NCI-H2081 treated with DMSO at 0.1 percent for 48 hours (cell line): ENCODE measurements at places on chromosomes 12 and 14.

DNA sequence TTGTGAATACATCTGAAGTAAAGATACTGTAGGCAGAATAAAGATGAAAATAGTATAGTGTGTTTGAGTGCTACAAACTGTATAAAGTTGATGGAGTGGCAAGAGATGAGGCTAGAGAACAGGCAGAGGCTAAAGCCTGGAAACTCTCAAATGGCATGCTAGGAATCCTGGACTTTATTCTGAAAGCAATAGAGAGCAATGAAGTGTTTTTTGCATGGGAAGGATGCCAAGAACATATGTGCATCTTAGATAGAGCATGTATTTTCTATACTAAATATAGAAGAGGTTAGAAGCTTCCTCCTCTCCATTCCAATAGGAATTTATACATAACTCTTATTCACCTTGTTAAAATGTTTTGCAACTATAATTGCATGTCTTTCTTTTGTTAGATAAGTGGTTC is 86.3 kb upstream of the TMTC2 start:
- DNase-seq, result no peak

- DNase-seq, result no peak
Measured at GRCh38 chr12:20486233-20486632, 117.9 kb downstream of the PDE3A start.

GRCh38 chr14:39974036-39974435 is 541.8 kb upstream of the FBXO33 start:
- DNase-seq, result no peak

- DNase-seq, result no peak
Measured at GRCh38 chr12:68279227-68280054, 26.0 kb upstream of the IL22 start.

- no peak for DNase-seq
Measured at GRCh38 chr14:97319691-97320090, 522.5 kb downstream of the VRK1 start.

DNA sequence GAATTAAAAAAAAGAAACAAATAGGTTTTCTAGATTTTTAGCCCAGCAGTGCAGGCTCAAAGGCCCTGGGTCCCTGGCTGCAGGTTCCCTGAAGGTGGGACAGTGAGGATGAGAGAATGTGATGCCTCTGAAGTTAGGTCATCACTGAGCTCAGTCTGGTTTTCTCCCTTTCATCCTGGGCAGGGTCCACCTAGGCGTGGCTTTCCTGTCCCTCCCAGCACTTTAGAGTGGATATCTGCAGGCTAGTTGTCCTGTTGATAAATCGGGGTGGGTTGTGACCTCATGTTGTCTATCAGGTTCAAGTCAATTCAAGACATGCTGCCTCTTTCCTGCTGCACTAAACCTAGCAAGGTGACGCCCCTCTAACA is 60.9 kb downstream of the MAP1LC3B2 start:
- DNase-seq, result no peak

DNA sequence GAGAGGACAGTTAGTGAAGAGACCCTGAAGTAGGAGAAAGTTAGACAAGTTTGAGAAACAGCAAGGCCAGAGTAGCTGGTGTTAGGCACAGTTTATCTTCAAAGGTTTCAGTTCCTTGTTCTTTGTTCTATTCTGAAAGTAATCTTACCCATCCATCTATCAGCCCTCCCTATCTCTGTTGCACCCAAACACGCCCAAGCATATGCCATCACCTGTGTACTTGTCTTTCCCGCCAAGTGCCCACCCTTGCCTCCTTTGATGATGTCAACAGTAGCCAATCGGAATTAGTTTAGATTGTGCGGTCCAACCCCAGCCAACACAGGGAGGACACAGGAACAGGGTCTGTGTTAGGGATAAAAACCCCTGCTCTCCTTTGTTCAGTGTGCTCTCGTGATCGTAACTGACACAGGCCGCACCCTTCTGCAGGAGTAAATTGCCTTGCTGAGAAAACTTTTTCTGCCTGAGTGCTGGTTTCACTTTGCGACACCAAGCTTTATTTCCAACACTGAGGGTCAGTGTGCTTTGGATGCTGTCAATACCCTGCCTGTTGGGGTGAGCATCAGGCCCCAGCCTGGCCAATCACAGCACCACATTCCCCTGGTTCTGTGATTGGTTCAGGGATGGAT is 4.7 kb upstream of the TMEM229B start:
- no peak for DNase-seq

- no peak for DNase-seq
Measured at GRCh38 chr12:92690601-92691000, 12.2 kb upstream of the PLEKHG7 start.

- no peak for DNase-seq
Measured at GRCh38 chr14:71668186-71668912, 263.9 kb upstream of the RGS6 start.

GRCh38 chr12:27578689-27579372 is 54.8 kb downstream of the PPFIBP1 start:
- no peak for DNase-seq

GRCh38 chr12:19704966-19705365 is 265.7 kb downstream of the AEBP2 start:
- no peak for DNase-seq

DNA sequence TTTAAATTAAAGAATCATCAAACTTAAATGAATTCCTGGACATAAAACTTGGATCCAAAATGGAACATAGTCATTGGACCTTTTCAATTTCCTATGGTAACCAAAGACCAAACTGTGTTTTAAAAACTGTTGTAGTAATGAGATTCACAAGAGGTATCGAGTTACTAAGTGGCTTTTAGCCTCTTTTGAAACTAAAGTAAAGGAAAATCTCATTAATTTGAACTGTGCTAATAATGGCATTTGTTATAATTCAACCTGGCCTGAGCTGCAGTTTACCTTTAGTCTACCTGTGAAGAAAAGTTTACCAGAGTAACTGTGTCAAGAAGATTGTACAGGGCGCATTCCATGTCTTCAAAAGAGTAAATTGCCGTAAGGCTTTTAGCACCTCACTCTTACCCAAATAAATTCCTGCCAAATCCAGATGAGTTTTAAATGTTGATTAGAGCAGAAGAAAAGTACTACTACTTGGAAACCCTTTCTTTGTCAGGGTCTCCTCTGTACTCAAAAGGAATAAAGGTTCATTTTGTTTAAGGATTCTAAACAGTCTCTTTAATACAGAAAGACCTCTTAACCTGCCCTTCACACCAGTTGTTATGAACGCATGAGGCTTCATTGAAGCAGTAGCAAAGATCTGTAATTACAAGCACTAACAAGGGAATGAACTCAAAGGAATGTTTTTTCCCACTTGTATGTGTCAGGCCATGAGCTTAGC is 17.1 kb upstream of the MED13L start:
- no peak for DNase-seq

DNA sequence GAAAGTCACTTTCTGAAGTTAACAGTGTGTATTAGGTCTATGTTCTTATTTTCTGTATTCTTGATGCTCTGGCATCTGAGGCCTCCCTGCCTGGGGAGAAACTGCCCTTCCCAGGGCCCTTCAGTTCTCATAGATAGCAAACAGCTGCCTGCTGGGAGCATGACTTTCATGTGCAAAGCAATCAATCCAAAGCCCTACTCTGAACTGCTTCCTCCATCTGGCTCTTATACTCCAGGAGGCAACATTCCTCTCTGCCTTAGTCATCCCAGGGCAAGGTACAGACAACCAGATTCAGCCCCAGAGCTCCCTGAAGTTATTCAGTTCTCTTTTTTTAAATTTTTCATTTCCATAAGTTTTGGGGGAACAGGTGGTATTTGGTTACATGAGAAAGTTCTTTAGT is 41.7 kb upstream of the RIN3 start:
- no peak for DNase-seq

GRCh38 chr12:41917938-41918341 is 226.7 kb downstream of the GXYLT1 start:
- no peak for DNase-seq

- DNase-seq, result no peak
Measured at GRCh38 chr14:54330876-54331275, 65.9 kb upstream of the CDKN3 start.

- DNase-seq, result no peak
Measured at GRCh38 chr14:30949651-30950050, 75.3 kb downstream of the COCH start.

DNA sequence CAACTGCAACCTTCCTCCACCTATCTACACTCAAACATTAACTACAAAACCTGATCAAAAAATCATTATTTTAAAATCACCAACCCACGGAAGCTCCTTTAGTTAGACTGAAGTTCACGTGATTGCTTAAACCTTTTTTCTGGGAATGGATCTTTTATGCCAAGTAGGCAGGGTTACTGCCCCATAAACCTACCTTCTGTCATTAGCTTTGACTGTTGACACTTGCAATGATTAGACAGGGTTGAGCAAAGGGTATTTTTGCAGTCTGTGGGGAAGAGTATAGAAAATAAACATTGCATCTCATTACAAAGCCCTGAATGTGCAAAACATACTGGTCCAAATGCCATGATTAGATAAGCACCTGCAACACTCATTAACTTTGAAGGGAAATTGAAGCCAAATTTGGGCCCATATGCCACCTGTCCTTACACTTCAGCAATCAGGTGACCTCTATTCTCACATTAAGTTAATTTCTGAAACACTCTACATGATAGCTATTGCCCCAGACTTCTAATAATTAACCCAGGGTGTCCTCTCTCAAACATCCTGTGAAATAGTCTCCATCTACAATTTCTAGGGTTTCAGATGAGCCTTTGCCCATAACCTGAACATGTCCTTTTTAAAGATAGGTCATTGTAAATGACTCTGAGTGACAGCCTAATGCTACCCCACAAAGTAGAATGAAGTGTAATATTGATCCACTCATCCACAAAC is 156.0 kb upstream of the PLEKHG7 start:
- DNase-seq, result no peak

- DNase-seq, result no peak
Measured at GRCh38 chr12:122238861-122239260, 13.0 kb upstream of the DIABLO start.

DNA sequence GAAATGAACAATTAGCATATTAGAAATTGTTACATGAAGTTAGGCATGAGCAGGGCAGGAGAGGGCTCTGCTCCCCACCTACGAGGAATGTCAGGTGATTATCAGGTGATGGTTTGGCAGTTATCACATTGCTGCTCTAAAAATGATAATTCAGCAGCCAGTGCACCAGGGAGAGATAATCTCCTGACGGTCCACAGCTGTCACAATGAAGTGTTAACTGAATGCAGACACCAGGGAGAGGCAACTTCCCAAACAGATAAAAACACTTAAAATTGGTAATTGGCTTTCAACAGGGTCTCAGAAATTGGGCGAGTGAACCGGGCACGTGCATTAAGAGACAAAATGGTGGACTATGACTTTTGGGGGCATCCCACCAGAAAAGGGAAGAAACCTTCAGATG is 176.0 kb downstream of the GRIP1 start:
- DNase-seq, result no peak

DNA sequence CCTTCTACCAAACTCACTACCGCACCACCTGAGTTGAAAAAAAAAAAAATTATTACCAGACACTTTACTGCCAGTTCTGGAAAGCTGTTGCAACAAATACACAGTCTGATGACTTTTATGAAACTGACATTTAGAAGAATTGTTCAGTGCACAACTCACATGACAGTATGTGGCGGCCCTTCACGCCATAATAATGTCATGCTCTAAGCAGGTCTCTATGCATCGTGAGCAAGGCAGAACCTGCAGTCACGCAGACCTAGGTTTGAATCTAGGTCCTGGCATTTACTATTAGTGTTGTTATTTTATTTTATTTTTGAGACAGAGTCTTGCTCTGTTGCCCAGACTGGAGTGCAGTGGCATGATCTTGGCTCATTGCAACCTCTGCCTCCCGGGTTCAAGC is 8.1 kb downstream of the MYL2 start:
- no peak for DNase-seq

DNA sequence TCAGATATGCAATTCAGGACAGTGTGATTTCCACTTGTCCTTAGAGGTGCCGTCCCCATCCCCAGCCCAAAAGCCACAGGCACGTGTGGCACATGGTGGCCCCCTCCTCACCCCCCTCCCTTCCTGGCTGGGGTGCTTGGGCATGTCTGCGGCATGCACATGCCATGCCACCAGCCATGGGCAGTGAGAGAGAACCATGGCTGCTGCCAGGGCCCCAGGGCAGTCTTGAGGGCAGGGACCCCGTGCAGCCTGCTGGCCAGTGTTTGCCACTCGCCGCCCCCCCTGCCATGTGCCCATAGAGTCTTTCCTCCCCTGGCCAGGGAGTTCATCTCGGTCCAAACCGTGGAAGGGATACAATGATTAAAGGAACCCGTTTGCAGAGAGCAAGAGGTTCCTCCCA is 41.5 kb downstream of the TNFAIP2 start:
- DNase-seq, result no peak

GRCh38 chr14:85634205-85634604 is 104.3 kb downstream of the FLRT2 start:
- DNase-seq, result no peak

DNA sequence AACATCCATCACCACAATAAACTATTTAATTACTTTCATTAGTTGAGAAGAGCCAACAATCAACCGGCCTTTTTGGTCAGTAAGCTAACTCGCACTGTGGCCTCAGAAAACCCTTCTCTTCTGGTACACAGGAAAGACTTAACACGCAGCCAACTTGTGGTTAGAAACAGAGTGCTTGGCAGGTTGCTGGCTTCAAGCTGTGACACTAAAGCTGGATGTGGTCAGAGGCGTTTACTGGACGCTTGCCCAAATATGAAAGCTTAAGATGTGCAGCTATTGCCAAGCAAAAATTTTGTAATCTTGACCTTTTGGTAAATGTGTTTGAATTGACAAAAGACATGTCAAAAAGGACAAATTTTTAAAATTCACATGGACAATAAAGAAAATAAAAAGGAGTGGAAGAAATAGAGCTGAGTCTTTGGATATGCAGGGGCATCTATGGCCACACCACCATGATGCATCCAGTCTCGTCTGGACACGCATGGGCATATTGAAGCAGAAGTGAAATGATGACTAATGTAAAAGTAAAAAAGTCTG is 2.6 kb upstream of the KLRK1 start:
- DNase-seq, result peak; percentile 55

DNA sequence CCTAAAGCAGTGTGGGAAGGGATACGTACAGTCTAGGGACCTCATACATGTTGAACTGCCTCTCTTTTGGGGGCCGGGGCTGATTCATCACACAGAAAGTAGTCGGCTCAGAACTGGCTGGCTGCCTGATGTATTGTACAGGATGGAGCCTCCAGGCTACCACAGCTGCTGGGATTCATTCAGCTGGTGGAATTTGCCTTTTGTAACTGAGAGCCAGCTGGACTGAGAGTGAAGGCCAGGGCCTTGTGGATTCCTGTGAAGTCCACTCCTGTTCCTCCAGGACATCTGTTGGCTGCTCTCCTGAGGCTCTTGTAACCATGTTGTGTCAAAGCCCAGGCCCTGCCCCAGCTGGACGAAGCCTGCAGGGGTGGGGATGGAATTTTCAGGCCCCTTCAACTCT is 116.3 kb upstream of the PRICKLE1 start:
- DNase-seq, result no peak
